ENCODE measurements at places on chromosomes 3 and 15.
A peak's percentile ranks its signal among the peaks of the same experiment; 100 is the strongest.

GRCh38 chr15:64229129-64229724 lies 66.4 kb upstream of the PPIB start:
- no peak for DNase-seq

- DNase-seq: no peak
Measured at GRCh38 chr15:100671858-100672543, 69.6 kb downstream of the ASB7 start.

- no peak for DNase-seq
Measured at GRCh38 chr15:40594429-40594836, 384 bp downstream of the KNL1 start.

DNA sequence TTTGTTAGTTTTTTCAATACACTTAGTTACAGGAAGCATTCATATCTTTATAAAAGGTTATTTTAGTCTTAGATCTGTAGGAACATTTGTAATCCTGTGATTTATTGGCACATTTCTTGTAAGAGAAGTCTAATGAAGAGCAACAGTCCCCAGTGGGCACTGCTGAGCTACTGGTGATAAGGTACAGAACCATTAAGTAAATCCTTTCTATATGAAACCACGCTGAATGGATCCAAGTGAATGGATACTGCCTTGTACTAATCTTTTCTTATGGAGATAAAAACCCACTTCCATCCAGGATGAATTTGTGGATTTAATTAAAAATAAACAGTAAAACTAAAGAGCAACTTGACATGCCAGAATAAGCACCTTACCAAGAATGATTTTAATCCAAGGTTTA lies 64.0 kb downstream of the SHQ1 start:
- DNase-seq: no peak

GRCh38 chr3:54188176-54188791 lies 65.9 kb downstream of the CACNA2D3 start:
- peak; percentile 8 for DNase-seq

DNA sequence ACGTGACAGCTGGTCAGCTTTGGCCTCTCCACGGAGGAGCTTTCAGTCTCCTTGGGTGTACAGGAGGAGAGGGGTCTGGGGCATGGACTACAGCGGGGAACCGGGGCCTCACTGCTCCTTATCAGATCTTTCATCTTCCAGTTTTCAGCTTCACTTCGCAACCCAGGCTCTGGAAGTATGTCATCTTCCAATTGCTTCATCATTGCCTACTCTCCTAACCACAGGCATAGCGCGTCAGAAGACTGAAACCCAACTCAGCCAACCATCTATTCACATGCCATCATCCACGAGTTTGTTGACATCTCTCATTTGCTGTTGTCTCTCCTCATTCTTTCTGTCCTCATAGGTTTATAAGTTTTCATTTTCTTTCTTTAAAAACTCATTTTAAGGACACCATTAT lies 119.5 kb downstream of the MYLK start:
- no peak for DNase-seq

DNA sequence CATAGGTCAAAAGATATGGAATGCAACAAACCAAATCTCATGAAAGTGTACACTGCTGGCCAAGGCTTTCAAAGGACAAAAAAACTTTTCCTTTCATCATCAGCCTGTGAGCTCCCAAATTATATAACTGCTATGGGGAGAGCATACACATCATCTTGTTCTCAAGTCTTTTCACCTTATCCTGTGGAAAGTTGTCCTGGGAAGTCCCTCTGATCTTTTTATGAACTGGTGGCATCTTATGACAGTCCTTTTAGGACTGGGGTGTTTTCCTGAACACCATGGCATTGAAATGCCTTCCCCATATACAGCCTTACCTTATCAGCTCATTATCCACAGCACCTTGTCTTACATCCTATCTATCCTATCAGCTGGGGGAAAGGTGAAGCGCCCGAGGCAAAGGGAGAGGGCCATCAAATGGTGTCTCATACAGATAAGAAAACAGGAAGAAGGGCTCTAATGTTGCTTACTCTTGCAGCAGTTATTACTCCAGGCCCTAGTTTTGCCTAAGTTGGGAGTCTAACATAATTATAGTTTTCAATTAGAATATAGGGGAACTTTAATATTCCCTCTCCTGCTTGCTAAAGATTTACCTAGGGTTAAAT lies 61.5 kb upstream of the GOLIM4 start:
- DNase-seq: no peak

GRCh38 chr3:184325715-184326369 lies 11.4 kb downstream of the EIF4G1 start:
- no peak for DNase-seq

GRCh38 chr15:94769089-94769488 lies 537.7 kb downstream of the MCTP2 start:
- DNase-seq: no peak

DNA sequence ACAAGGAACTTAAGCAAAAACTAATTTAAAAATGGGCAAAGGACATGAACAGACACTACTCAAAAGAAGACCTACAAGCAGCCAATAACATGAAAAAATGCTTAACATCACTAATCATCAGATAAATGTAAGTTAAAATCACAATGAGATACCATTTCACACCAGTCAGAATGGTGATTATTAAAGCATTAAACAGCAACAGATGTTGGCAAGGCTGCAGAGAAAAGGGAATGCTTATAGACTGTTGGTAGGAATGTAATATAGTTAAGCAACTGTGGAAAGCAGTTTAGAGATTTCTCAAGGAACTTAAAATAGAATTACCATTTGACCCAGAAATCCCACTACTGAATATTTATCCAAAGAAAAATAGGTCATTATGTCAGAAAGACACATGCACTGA lies 482.2 kb downstream of the SQOR start:
- no peak for DNase-seq

GRCh38 chr15:78139578-78139977 lies 8.3 kb upstream of the CIB2 start:
- no peak for DNase-seq

DNA sequence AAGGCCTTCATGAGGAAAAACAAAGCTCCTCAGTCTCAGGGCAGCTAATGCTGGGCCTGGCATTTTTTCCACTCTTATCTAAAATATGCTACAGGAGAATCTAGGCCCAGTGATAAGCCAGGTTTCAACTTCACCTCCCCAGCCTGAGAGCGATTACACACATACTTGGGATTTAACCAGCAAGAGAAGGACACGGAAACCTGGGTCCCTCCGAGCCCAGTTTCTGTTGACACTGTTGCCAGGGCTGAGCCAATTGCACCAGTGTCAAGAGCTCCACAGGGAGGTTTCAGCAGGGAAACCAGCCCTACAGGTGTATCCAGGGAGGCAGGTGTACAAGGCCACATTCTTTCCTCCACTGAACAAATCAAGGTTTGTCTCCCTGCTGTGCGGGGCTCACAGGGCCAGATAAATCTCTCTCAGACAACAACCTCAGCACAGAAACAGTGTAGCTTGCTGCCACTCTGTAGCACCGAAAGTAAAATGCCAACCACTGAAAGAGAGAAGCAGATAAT lies 85.4 kb downstream of the MAGI1 start:
- no peak for DNase-seq

DNA sequence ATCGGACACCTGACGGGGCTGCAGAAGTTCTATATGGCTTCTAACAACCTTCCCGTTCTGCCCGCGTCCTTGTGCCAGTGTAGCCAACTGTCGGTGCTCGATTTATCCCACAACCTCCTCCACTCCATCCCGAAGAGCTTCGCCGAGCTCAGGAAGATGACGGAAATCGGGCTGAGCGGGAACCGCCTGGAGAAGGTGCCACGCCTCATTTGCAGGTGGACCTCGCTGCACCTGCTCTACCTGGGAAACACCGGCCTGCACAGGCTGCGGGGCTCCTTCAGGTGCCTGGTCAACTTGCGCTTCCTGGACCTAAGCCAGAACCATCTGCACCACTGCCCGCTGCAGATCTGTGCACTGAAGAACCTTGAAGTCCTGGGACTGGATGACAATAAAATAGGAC lies 9.8 kb upstream of the LRRC34 start:
- DNase-seq: no peak
